ENCODE measurements at places on chromosomes 3 and 15.
A peak's percentile ranks its signal among the peaks of the same experiment; 100 is the strongest.

DNA sequence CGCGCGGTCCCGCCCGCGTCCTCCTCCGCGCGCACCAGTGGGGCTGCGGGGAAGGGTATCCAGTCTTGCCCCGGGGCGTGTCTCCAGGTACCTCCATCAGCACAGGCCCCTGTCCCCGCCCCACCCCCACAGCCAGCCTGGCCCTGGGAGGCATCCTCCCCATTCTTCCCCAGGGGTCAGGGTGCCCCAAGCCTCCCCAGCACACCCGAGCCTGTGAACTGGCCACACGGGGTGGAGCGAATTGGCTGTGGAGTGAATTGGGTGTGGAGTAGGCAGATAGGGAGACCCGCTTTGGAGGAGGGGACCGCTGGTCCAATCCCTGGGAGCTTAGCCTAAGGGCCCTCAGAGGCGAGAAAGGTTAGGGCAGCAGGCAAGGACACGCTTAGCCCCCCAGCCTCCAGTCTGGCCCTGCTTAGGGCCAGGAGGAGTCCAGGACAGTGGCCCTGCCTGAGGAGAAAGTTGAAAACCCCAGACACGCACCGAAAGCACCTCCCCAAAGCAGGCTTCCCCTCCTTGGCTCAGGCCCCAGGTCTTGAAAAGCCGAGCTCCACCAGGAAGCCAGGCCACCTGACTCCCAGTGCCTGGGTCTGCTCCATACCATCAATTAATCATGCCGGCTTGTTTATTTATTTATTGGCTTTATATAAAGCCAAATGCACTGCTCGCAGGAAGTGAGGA lies 107.7 kb upstream of the SLC6A11 start:
- DNase-seq, result no peak

DNA sequence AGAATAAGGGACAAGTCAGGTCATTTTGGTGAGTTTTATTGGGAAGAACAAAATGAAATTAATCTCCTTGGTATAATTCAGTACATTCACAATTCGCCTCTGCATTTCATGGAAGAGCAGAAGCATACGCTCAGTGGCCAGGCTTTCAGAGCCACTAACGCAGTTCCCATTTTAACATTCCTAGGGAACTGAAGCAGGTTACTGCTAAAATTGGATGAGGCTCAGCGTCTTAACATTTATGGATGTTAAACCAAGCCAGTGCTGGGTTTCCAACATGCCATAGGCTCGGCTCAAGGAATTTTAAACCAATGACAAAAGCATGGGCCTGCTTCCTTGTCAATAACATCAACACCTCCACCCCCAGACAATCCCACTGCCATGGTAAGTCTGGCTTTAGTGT lies 172.7 kb upstream of the PRICKLE2 start:
- DNase-seq, result no peak

DNA sequence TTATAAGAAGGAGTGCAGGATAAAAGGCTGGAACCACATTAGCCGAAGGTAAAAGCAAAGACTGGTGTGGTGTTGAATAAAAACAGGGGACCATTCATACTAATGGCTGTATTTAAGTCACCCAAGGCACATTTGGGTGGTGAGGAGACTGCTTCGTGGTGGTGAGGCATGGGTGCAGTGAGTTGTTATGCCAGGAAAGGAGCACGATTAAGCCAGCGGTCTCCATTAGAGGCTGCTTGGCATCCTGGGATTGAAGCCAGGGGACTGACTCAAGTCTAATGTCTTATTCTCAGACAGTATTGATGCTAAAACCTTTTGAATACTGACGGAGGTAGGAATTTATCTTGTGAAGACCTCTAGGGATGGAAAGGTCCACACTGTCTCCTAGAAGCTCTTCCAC lies 21.9 kb downstream of the FEM1B start:
- no peak for DNase-seq

GRCh38 chr3:168876346-168877035 lies 780.8 kb upstream of the GOLIM4 start:
- no peak for DNase-seq

DNA sequence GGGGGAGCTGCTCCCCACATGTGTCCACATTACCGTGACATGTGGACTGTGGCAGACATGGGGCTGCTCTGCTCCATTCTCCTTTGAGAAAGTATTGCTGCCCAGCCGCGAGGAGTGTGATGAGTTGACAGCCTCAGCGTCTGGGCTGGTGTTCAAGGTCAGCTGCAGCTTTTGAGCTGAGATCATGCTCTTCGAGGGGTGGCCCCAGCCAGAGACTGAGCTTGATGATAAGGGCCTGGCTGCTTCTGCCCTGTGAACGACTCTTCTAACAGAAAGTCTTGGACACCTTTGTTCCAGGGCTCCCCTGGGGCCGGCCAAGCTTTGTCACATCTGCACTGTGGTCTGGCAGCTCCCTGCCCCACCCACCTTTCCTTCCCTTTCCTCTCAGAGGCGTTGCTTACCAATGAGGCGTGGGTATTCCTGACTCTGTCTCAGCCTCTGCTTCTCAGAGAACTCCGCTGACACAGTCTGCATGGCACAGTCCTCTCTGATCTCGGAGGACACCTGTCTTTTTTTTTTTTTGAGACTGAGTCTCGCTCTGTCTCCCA lies 86.6 kb downstream of the CHRD start:
- no peak for DNase-seq

DNA sequence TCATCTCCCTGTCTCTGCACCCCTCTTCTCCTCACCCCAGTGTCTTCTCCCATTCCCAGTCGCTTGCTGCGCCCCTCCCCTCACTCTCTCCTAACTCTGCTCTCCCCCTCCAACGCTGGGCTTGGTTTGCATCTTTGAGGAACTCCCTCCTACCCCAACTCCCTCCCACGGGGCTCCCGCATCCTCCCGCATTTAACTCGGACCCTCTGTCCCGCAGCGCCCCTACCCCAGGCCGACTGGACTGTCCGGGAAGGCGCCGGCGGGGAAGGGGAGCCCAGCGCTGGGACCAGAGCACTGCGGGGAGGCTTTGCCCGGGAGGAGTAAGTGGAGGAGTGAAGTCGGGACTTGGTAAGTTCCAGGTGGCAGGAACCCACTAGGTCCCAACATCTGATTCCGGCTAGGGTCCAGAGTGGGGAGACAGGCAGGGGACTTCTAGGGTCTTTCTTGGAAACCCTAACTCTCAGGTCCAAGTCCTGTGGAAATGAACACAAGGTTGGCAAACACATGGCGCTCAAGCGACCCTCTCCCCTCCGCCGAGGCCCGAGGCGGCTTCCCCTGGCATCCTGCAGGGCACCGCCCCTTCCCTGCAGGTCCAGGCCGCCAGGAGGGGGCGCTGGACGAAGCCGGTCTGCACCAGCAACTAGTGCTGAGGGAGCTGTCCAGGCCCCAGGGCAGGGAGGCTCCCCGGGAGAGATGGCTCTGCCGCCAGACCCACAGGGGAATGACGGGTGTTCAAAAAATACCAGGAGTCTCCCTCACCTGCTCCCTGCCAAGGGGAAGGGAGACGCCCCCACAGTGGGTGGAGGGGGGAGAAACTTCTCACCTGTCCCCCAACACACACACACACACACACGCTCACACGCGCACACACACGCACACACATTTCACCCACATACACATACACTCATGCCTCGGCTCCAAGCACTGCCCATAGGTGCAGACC lies 53.2 kb downstream of the LHFPL4 start:
- DNase-seq, result peak; percentile 42

DNA sequence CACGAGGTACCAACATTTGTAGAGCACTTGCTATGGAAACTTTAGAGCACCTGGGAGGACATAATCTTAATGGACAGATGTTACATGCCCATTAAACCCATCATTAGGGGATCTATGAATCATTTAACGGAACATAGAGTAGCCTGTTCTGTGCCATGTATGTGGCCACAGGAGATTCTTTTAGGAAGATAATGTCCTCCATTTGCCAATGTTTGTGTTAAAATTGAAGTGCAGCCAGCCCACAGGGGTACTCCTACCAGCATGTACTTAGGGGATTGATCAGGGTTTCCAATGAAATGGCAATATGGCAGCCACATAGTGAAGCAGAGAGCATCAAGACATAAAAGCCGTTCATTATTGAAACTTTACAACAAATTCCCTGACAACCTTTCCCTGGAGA lies 70.7 kb downstream of the TNIK start:
- no peak for DNase-seq

DNA sequence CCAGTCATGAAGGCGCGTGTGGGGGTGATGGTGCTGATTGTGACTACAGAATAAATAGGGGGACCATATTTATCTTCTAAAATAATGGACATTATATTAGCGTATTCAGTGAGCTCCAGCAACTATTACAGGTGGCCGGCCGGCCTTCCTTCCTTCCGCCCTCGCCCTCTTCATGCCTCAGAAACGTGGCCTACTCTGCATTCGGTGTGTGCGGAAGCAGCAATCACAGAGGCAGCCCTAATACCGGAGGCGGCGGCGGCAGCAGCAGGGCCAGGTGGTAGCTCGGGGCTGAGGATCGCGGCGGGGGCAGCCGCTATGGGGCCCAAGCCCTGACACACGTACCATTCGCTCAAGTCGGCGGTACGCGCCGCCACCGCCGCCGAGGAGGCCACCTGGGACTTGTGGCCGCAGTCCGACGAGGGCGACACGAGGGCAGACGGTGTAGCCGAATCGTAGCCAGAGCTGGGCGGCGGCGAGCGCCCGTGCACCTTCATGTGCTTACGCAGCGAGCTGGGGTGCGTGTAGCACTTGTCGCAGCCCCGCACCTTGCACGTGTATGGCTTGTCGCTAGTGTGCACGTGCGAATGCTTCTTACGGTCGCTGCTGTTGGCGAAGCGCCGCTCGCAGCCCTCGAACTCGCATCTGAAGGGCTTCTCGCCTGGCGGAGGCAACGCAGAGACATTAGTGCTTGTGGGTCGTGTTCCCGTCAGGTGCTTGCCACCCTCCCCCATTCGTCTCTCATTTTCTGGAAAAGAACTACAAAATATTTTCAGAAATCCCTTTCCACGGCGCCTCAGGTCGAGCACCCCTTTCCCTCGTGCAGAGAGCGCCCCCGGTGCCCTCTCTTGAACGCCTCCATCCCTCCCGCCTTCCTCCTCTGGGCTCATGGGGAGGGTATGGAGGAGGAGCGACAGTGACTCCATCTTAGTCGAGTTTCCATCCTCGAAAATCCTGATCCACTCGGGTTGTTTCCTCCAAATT lies 15.5 kb downstream of the ZIC4 start:
- no peak for DNase-seq

GRCh38 chr15:79091204-79091867 lies 756 bp upstream of the RASGRF1 start:
- no peak for DNase-seq

- DNase-seq, result no peak
Measured at GRCh38 chr3:112688085-112688769, 47.3 kb upstream of the CCDC80 start.

DNA sequence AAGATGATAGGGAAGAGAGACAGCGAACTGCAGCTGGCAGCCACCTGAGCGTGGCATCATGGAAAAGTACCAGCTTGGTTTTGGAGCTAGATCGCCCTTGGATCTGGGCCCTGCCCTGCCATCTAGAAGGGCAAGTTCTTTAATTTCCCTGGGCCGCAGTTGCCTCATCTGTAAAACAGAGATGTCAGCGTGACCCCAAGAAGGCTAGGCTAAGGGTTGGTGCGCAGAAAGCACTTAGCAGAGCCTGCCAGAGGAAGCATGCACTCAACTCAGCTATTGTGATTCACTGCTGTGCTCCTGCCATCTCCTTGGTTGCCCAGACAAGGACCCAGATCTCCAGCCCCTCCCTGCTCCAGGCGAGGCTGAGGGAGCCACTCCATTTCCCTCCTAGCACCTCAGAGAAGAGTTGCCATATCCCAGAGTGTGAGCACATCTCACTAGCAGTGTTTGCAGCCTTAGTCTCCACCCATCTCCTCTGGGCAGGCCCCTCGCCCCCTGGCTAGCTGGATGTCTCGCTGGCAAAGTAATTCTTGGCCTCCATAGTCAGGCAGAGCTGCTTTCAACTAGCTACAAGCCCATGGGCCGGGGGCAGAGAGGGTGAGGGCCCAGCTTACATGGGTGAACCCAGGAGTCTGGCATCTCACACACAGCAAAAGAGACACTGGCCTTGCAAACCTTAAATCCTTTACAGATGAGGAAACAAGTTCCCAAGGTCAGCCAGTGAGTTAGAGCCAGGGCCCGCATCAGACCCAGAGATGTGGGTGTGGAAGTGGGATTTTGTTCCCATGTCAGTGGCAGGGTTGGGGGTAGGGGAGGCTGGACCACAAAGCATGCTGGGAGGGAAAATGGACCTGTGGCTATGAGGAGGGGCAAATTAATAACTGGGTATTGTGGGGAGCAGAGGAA lies 280.7 kb upstream of the TLE3 start:
- DNase-seq, result no peak

GRCh38 chr3:57691411-57692132 lies 1.3 kb downstream of the DENND6A start:
- no peak for DNase-seq

- no peak for DNase-seq
Measured at GRCh38 chr3:99710094-99710493, 71.7 kb downstream of the COL8A1 start.

- DNase-seq, result no peak
Measured at GRCh38 chr15:33068511-33068990, 126.0 kb downstream of the FMN1 start.

DNA sequence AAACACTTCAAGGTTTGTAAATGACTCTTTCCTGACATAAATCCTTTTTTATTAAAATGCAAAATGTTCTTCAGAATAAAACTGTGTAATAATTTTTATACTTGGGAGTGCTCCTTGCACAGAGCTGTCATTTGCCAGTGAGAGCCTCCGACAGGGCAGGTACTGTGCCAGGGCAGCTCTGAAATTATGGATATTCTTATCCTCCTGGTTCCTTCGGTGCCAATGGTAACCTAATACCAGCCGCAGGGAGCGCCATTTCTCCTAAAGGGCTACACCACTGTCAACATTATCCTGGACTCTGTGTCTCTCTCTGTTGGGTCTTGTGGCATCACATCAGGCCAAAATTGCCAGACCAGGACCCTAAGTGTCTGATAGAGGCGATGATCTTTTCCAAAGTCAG lies 33.0 kb downstream of the CHDH start:
- DNase-seq, result no peak

GRCh38 chr3:132432639-132433038 lies 15.3 kb downstream of the DNAJC13 start:
- no peak for DNase-seq

GRCh38 chr3:116300226-116300625 lies 145.1 kb downstream of the LSAMP start:
- DNase-seq, result no peak

- DNase-seq, result no peak
Measured at GRCh38 chr3:18345015-18345367, 80.1 kb downstream of the SATB1 start.

- DNase-seq, result no peak
Measured at GRCh38 chr15:95346721-95347475, 983.6 kb upstream of the NR2F2 start.

- DNase-seq, result no peak
Measured at GRCh38 chr15:39539466-39539865, 41.4 kb upstream of the THBS1 start.

DNA sequence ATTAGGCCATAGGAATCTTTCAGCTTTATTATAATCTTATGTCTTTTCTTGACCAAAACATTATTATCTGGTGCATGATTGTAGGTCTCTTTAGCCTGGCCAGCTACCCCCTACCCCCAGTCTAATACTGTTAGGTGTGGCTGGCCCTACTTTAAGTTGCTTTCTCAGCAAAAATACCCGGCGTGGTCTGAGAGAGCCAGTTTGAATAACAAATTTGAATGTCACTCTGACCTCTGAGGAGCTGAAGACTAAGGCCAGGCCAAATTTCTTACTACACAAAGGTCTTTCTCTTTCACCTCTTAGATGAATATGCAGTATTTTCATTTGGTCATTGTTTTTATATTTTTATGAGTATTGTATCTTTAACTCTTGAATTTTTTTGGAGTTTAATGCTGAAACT lies 188.5 kb upstream of the MLF1 start:
- no peak for DNase-seq
